ENCODE measurements at places on chromosomes 2 and 18. TPM values are rescaled to one million over a fixed set of nuclear protein-coding genes. Genes with fewer than 3 reads are reported as not detected.

The KCNJ3 gene
- 0.76 TPM for total RNA-seq

The ZNF892 gene
- 5.2 TPM for total RNA-seq

The FIGN gene
- total RNA-seq, result 4.6 TPM

The GPR35 gene
- total RNA-seq, result 0.95 TPM

The UGT1A4 gene
- total RNA-seq, result not detected

The GPR45 gene
- total RNA-seq, result not detected

The CPO gene
- 0.16 TPM for total RNA-seq

The ALK gene
- 0.17 TPM for total RNA-seq
